Stimulated activated CD8-positive, alpha-beta memory T cell treated with anti-CD3 and anti-CD28 coated beads, Interleukin-4, amount 100 ng/mL, for 1 hour (primary cell): ENCODE measurements at places on chromosomes 16 and 17.

DNA sequence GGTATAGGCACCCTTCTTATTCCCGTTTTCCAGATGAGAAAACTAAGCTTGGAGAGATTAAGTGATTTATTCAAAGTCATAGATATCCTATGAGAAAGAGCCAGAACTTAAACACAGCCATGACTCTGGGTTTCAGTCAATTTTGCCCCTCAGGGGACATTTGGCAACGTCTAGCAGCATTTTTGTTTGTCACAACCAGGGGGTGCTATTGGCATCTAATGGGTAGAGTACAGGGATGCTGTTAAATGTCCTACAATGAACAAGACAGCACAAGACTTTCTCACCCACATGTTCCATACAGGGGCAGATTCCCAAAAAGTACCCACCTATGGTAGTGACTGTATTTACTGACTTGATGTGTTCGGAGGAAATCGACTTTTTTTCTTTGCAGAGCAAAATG is 4.8 kb upstream of the SHISA9 start:
- DNase-seq: no peak

GRCh38 chr17:82849076-82849945 is 9.5 kb upstream of the ZNF750 start:
- no peak for DNase-seq

DNA sequence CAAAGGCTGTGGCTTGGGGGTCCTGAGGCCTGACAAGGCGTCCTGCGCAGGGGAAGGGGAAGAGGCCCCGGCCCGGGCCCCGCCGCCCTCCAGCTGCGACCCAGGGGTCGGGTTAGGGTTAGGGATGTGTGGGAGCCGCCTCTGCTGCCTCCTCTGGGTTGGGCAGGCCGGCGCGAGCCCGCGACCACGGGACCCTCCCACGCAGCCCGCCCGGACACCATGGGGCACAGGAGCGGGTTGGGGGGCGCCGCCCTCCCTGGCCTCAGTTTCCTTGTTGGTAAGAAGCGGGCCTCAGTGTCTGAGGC is 386 bp downstream of the CIAO3 start:
- no peak for DNase-seq

- DNase-seq: no peak
Measured at GRCh38 chr17:9050801-9051401, 29.6 kb downstream of the NTN1 start.

- DNase-seq: no peak
Measured at GRCh38 chr17:50853015-50853615, 13.0 kb downstream of the TOB1 start.

DNA sequence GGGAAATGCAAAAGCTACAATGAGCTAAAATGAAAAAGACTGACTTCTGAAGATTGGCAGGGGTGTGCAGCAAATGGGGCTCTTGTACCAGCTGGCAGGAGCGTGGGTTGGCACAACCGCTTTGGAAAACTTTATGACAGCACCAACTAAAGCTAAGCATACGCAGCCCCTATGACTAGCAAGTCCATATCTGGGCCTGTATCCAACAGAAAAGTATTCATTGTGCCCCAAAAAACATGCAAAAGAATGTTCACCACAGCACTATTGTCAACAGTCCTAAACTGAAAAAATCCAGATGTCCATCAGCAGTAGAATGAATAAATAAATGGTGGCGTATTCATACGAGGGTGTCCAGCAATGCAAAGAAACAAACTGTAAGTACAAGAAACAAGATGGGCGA is 22.6 kb upstream of the ITGA3 start:
- no peak for DNase-seq

DNA sequence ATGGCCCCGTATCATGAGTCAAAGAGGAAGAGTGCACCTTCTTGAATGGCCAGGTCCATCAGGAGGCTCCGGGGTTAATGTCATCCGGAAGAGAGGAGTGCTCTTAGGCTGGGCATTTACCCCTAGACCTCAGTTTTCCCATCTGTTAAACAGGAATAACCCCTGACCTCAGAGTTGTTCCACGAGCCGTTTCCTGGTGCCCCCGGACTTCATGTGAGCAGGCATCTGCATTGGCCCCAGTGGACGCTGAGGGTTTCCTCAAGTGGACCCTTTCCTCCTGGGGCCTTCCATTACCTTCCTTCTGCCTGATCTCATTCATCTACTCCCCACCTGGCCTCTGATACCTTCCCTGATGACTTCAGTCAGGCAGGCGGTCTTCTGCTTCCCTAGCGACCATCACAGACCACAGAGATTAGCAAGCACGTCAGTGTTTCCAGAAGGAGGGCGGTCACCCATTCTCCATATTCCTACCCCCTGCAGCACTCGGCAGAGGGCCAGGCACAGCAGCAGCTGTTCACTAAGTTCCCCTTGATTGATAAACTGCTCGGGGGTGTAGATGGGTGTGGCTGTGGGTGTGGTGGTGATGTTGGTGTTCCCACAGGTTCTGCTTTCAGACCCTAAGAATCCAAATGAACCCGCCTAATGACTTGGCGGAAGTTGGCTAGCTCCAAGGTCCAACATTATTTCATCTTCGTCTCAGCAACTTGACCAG is 346.6 kb upstream of the TNRC6C start:
- DNase-seq: no peak

GRCh38 chr17:7113273-7114071 is 1.1 kb downstream of the ASGR2 start:
- no peak for DNase-seq

GRCh38 chr16:80743273-80743672 is 61.1 kb downstream of the CDYL2 start:
- no peak for DNase-seq

GRCh38 chr16:54411544-54411943 is 125.0 kb upstream of the IRX3 start:
- DNase-seq: no peak

- DNase-seq: no peak
Measured at GRCh38 chr17:43791589-43791988, 11.4 kb downstream of the CFAP97D1 start.

DNA sequence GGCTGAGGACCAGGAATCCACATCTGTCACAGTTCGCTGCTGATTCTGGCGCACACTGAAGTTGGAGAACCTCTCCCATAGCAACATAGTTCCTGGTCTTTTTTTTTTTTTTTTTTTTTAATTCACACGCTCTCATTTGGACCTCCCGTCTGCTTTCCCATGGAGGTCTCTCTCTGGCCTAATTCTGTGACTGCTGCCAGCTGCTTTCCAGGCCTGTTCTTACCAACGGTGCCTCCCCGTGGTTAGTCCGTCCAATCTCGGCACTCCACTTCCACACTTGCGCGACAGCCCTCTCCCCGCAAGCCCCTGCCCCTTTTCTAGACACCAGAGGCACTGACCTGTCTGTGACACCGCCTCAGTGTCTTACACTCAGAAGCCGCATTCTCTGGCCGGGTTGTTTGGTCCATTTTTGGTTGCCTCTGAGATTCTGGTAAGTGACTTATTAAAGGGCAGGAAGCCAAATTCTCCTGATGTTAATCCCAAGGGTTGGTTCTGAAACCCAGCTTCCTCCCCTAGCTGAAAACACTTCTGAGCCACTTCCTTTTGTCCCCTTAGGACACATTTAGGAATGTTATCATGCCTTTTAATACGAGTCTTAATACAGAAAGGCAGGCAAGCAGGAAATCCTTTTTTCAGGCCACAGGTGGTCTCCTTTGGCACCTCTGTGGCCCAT is 1.1 kb upstream of the AKTIP start:
- DNase-seq: no peak

DNA sequence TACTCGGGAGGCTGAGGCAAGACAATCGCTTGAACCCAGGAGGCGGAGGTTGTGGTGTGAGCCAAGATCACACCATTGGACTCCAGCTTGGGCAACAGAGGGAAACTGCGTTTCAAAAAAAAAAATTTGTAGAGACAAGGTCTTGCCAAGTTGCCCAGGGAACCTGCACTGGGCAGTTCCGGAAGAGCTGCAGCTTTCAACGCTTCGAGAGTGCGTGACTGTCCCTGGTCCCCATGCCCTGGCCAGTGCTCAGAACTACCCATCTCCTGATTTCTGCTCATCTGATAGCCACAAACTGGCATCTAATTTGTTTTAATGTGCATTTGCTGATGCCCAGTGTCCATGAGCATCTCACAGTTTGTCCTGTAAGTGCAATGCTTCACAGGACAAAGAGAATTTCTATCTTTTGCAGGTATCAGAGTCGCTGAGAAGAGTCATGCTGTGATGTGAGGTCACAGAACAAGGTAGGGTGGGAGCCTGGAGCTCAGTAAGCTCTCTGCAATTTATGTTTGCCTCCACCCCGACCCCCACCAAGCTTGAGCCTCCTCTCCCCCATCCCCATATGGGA is 3.9 kb downstream of the ACTG1 start:
- DNase-seq: no peak

GRCh38 chr17:35350493-35350892 is 22.9 kb downstream of the SLFN11 start:
- DNase-seq: no peak

GRCh38 chr16:84710686-84711085 is 10.9 kb downstream of the USP10 start:
- DNase-seq: no peak

DNA sequence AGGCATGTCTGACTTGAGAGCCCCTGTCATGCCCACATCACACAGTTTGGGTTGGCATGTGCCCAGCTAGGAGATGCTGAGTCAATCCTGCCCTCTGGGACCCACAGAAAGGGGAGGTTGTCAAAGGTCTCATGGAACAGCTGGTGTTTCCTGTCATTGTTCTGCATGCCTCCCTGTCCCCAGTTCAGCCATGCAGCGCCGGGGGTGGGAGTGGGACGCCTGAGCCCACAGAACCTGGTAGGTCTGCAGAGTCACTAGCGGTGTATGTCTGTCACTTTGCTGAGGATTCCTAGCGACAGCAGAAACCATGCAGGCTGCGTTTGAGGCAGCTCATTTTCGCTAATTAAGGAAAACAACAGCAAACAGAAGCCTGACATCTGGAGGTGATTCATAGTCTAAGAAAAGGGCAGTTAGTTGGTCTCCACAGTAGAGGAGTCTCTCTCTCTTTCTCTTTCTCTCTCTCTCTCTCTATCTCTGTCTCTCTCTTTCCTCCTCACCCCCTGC is 19.6 kb upstream of the CCL1 start:
- no peak for DNase-seq

DNA sequence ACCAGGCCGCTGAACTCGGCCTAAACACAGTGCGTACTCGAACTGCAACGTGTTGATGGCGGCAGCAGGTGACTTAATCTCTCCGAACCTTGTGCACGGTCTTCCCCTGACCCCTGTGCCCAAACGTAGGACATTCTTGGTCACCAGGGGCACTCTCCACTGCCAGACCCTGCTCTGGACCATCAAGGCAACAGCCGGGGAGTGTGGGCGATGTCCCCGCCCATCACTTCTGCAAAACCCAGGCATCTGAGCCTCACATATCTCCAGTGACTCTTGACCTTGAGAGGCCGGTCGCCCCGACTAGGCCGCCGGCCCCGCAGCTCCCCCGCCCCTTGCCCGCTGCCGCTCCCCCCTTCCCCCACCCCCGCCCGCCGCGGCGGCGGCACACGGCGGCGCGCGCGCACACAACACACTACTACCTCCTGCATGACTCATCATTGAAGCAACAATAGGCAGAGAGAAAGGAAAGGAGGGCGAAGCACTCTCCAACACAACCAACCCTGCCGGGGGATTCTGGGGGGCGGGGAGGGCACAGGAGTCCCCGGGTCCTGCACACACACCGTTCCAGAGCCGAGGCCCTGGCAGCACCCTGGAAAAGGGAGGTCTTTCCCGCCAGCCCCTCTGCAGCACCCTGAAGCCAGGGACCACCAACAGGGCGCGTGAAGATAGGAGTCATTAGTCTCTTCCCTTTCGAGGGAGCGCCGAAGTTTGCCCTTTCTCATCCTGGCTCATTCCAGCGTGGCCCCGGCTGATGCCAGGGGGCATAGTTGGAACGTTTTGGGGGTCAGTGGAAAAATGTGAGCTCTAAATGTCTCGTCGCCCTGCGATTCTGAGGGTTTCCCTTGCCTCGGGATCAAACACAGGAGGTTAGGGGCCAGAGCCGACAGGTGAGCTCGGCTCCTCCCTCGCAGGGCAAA is 1.9 kb downstream of the MNT start:
- no peak for DNase-seq

DNA sequence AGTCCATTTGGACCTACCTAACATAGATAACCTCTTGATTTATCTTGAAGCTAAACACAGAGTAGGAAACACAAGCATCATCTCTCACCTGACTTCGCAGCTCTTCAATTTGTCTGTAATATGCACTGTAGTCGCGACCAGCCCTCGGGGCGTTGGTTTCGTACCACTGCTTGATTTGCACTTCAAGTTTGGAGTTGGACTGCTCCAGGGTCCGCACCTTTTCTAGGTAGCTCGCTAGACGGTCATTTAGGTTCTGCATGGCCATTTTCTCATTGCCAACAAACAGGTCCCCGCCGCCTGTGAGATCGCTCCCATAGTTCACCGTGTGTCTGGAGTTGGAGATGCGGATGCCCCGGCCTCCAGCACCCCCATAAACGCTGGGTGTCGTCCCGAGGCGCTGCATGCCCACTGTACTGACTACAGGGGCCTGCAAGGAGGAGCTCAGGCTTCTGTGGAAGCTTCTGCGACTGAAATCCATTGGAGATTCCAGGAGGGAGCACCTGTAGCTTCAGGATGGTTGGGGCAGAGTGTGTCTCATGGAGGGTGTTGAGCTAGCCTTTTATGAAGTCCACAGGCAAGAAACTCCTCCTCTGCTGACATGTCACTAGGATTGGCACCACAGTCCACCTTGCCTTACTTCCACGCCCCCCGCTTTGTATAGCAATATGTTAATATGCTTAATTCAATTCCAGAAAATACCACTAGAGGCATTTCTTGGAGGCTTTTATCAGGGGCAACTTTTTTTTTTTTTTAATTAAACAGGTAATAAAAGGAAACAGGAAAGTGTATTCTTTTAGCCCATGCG is at the start of gene KRT20:
Gene KRT20 (minus strand): TSS at position 535 of the 805 bp plus-strand sequence. CDS start 57 bp downstream, at position 478.
- DNase-seq: no peak

- DNase-seq: no peak
Measured at GRCh38 chr16:76532188-76532973, 255.2 kb downstream of the CNTNAP4 start.

- no peak for DNase-seq
Measured at GRCh38 chr17:17161759-17162158, 44.4 kb downstream of the PLD6 start.

DNA sequence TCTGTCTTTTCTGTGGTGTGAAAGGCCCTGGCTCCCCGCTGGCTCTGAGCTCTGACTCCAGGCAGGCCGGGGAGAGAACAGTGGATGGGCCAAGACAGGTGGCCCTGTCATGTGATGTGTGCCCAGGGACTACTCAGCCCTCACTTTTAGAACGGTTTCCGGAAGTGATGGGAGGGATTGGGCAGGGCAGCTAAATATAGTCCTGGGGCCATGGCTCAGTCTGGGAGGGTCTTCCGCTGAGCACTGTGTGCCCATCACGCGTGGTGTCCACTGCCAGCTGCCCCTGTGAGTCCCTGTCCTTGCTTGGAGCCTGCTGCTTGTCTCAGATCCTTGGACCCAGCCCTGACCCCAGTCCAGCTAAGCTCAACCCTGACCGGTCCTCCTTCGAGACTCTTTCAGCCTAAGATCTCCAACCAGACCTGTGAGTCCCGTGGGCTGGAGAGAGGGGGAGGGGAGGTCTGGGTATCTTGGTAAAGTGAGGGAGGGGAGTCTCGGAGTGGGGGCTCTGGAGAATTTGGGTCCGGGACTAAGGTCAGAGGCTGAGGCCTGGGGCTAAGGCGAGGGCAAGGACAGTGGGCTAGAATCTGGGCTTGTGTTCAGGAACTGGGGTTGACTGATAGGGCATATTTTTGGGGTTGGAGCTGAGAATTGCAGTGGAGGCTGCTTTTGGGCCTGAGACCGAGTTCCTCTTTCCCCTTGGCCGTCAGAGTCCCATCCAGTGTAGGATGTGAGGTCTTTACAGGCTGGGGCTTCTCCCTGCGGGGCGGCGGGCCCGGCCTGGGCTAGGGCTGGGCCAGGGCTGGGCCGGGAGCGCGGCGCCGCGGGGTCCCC is at the start of gene TRIM72:
Gene TRIM72 (plus strand): TSS at position 243 of the 831 bp plus-strand sequence. CDS start 620 bp downstream, outside the sequence.
- DNase-seq: no peak
